ENCODE measurements at places on chromosomes 16 and 17.

- DNase-seq, result no peak
Measured at GRCh38 chr16:88831838-88832237, 20.1 kb upstream of the APRT start.

- DNase-seq, result no peak
Measured at GRCh38 chr16:9192746-9193145, 101.3 kb downstream of the HAPSTR1 start.

- no peak for DNase-seq
Measured at GRCh38 chr16:17723531-17724134, 252.9 kb upstream of the XYLT1 start.

DNA sequence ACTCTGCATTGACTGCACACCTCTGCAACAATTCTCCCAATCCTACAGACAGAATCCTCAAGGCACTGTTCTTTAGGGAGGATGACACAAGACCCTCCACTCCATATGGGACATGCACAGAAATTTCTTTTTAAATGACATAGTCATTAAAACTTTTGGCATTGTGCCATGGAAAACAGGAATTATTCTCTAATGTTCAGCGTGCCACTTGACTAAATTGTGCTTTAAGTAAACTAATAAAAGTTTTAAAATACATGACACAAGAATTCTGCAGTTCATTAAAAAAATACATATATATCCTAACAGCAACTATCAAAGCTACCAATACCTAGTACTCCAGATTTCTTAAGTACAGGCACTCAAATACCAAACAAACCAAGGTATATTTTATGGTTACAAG lies 16.0 kb downstream of the CEP112 start:
- DNase-seq, result no peak

DNA sequence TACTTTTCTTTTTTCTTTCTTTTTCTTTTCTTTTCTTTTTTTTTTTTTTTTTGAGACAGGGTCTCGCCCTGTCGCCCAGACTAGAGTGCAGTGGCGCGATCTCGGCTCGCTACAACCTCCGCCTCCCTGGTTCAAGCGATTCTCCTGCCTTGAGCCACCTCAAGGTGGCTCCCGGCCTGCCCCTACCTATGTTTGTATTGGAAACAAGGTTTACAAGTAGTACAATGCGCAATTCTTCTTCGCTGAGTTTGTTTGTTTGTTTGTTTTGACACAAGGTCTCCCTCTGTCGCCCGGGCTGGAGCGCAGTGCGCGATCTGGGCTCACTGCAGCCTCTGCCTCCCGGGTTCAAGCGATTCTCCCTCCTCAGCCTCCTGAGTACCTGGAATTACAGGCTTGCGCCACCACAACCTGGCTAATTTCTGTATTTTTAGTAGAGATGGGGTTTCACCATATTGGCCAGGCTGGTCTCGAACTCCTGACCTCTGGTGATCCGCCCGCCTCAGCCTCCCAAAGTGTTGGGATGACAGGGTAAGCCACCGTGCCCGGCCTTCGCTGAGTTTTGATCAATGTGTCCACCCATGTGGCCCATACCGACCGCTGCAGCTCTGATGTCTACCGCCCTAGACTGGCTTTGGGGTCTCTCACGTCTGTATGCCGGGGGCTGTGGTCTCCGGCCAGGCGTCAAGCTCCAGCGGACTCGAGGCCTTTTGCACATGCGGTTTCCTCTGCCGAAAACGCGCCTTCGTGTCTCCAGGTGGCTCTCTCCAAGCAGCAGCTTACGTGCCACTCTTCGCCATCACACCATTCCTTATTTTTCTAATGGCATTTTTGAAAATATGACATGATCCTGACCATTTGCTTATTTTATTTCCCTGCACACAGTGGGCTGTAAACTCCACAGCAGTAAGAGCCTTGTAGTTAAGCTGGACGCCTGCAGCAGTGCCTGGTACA lies 1.1 kb upstream of the YBX2 start:
- DNase-seq, result no peak

DNA sequence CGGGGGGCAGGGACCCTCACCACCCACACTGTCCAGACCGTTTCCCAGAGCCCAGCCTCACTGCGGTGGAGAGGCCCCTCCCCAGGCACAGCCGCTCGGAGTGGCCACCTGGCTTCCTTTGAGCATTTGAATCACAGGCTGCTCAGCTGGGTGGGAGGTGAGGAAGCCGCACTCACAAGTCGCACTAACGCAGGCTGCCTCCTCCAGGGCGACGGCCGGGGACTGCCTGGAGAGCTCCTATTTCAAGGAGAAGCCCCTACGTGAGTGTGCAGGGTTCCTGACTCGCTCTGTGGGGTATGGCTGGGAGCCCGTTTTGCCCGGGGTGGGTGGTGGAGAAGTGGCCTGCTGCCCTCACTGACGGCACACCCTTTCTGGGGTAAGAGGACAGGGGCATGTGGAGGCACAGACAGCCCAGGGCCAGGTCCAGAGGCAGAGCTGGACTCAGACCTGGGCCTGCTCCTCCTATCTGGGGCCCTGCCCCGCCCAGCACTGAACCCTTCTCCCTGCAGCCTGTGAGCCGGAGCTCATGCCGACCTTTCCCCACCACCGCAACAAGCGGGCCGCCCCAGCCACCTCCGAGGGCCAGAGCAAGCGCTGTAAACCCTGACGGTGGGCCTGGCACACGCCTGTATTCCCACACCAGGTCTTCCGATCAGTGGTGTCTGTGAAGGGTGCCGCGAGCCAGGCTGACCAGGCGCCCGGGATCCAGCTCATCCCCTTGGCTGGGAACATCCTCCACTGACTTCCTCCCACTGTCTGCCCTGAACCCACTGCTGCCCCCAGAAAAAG lies 6.2 kb downstream of the SPATA2L start:
- no peak for DNase-seq

DNA sequence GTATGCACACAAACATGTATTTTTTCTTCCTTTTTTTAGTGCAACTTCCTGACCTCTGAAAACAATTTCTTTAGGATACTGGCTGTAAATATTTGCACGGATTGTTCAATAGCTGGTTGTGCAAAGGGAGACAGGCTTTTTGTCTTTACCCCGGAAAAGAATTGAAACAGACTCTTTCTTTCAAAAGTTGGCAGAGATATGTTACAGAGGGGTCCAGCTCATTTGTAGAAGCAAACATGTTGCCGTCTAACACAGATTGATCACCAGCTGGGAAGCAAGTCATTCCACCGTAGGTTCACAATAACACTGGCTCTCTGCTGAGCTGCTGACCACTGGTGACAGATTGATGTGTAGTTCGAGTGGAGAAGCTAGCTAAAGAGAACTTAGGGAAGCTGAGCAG lies 130.9 kb downstream of the STX8 start:
- no peak for DNase-seq

GRCh38 chr17:59830846-59831486 lies 61.8 kb downstream of the TUBD1 start:
- no peak for DNase-seq

Measured in CD4-positive, alpha-beta T cell treated with Interleukin-4 for 1 hour (primary cell).